ENCODE measurements at places on chromosomes 1 and 21. TPM values are rescaled to one million over a fixed set of nuclear protein-coding genes. Genes with fewer than 3 reads are reported as not detected.

DNA sequence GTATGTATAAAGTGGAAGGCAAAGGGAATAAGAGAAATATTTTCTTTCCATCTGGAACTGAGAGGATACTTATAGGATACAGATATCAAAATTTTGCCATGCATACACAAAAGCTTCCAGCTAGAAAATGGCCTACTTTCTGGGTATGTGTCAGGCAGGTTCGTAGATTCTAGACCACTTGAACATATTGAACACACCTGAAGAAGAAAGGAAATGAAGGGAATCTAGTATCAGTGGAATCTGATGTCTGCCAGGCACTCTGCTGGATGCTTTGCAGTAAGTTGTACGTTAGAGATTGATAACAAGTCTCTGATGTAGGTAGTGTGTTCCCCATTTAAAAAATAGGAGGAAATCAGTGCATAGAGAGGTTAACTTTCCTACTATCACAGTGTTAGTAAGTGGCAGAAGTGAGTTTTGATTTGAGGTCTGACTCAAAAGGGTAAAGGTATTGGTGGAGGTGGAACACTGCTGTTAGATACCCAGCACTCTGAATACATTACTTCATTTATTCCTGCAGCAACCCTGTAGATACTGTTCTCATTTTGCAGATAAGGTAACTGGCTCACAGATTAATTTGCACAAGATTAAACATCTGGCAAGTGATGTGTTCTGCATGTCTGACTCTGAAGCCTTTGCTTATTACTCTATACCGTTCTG, 3.0 kb downstream of the CAMSAP2 start:
- DNase-seq, result no peak

- no peak for DNase-seq
Observed at GRCh38 chr1:99139876-99140275, 124.4 kb upstream of the PLPPR4 start.

DNA sequence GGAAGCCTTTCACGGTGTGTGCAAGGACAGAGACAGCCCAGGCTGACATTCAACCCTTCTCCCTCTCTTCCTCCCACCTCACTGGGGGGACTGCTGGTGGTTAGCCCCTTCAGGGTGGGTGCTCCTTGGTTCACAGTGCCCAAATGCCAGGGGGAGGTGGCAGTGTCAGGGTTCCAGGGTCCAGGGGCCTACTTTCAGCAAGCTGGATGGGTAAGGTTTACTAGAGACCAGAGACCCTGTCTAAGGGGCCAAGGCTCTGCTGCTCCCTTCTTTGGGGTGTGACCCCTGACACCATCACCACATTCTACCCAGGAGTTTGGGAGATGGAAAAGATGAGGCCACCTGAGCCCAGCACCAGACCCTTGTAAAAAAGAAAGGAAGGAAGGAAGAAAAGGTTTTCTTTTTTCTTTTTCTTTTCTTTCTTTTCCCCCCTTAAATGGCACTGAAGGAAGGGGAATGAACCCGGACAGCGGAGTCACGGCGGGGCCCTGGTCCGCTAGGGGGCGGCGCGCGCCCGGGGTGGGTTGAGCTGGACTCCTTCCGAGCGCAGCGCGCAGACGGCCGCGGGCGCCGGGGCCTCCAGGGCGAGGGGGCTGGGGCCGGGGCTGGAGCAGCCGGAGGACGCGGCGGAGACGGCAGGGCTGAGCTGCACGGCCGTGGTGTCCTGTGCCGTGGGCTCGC, 18.8 kb downstream of the KNCN start:
- peak; percentile 75 for DNase-seq

DNA sequence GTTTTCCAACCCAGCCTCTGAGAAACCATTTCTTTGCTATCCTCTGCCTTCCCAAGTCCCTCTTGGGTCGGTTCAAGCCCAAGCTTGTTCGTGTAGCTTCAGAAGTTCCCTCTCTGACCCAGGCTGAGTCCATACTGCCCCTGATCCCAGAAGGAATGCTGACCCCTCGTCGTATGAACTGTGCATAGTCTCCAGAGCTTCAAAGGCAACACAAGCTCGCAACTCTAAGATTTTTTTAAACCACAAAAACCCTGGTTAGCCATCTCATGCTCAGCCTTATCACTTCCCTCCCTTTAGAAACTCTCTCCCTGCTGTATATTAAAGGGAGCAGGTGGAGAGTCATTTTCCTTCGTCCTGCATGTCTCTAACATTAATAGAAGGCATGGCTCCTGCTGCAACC, 23.8 kb downstream of the EIF2D start:
- DNase-seq, result no peak

HEYL gene
- total RNA-seq, result 1.3 TPM

GRCh38 chr1:2428490-2428889, 16.1 kb upstream of the PEX10 start:
- no peak for DNase-seq

DNA sequence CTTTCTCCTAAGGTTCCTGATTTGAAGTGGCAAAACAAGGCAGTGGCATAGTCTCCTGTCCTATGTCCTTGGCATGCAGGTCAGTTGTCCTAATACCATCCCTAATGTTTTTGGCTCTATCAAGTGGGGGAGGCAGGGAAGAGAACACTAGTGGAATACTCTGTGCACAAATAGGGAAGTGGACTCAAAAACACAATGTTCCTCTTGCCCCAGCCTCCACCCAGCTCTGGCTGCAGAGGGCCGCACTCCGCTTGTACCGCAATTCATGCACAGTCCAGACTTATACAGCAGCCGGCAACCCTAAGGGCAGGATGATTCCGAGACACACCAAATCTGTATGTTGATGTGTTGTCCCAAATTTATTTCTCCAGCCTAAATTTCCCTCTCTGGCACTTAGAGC, 14.5 kb downstream of the PLEKHO1 start:
- no peak for DNase-seq

MFN2 gene
- total RNA-seq, result 59.4 TPM

GRCh38 chr1:112628516-112628915, 8.9 kb downstream of the CAPZA1 start:
- DNase-seq, result no peak

- DNase-seq, result no peak
Observed at GRCh38 chr1:205210756-205211168, 740 bp downstream of the DSTYK start.

GRCh38 chr1:156670359-156670758, 6.8 kb downstream of the NES start:
- DNase-seq, result no peak

GRCh38 chr1:227728892-227729143, 6.3 kb downstream of the JMJD4 start:
- no peak for DNase-seq

ZFP69 gene
- total RNA-seq, result 3.3 TPM

DNA sequence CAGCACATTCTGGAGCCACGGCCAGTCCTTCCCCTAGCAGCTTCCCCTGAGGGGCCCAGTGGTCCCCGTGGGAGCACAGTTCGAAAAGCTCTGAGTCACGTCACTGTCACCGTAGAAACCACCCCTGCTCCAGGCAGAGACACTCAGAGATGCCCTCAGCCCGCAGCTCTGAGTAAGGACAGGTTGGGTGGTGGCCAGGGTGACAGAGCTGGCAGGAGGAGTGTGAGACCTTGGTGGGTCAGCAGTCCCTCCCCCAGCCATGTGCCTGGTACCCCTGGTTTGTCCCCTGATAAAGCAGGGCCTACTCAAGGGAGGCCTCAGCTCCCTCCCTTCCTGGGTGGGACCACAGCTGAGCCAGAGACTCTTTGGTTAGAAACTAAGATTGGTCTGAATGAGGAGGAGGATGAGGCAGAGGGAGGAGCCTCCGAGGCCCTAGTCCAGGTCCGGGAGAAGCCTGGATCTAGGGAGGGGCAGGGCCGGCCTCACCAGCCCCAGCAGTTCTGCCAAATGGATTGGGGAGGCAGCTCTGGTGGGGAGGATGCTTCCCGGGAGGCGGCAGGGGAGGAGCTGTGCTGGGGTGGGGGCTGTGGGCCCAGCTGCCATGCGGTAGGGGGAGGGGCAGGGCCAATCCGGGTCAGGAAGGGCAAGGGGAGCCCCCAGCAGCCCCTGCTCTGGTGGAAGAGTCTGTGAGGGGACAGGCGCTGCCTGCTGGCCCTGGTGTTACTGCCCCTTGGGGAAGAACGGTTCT, 55.2 kb downstream of the SLC9A1 start:
- no peak for DNase-seq

GRCh38 chr21:30248844-30249243, 32.9 kb upstream of the CLDN8 start:
- DNase-seq, result no peak

Data from endothelial cell (in vitro differentiated cells).